COR-L47 (cell line): ENCODE measurements at places on chromosomes 13 and 19.

- no peak for DNase-seq
These were observed 54.8 kb upstream of the TEX29 start for GRCh38 chr13:111265701-111266035.

GRCh38 chr13:45332036-45332830 lies 8.8 kb downstream of the TPT1 start:
- DNase-seq: no peak

- no peak for DNase-seq
These were observed 11.6 kb upstream of the RETN start for GRCh38 chr19:7657131-7657751.

DNA sequence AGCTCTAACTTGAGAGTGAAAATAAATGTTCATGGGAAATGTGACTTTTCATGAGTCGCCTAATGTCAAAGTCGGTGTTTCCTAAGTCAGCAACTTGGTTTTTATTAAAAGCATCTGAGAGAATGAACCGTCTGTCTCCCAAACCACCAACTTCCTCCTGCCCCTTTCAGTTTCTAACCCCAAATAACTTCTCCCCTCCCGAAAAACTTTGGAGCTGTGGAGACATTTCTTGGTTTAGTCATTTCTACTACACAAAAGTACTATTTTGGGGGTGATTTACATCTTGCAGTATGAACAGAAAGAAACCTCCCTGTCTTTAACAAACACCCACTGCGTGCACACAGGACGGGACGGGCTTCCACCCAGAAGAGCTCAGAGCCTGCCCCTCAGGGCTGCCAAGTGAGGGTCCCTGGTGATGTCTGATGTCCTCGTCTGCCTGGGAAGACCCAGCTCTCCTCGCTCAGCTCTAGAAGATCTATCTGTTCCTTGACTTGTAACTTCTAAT lies 65.0 kb downstream of the RASA3 start:
- DNase-seq: no peak

DNA sequence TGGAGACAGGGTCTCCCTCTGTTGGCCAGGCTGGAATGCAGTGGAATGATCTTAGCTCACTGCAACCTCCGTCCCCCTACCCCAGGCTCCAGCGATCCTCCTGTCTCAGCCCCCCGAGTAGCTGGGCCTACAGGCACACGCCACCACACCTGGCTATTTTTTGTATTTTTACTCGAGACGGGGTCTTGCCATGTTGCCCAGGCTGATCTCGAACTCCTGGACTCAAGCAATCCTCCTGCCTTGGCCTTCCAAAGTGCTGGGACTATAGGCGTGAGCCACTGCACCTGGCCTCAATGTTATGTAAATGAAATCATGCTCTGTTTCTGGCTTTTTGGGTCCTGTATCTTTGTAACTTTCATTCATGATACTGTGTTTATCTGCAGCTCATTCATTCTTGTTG lies 8.1 kb upstream of the ZNF579 start:
- no peak for DNase-seq

- DNase-seq: no peak
These were observed 25.1 kb downstream of the PPP1R37 start for GRCh38 chr19:45118106-45118505.

GRCh38 chr13:75425216-75426009 lies 56.6 kb downstream of the TBC1D4 start:
- DNase-seq: no peak

DNA sequence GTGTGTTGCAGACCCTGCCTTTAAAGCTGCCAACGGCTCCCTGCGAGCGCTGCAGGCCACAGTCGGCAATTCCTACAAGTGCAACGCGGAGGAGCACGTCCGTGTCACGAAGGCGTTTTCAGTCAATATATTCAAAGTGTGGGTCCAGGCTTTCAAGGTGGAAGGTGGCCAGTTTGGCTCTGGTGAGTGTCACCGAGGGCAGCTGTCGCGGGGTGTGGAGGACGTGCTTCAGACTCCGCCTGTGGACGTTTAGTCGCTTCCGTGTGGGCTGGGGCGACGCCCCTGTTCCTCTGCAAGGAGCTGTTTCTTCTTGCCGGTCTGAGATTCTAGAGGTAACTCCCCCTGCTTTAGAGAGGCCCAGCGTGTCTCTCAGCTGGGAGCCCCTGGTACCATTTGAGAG lies 24.5 kb downstream of the LAMP1 start:
- no peak for DNase-seq

DNA sequence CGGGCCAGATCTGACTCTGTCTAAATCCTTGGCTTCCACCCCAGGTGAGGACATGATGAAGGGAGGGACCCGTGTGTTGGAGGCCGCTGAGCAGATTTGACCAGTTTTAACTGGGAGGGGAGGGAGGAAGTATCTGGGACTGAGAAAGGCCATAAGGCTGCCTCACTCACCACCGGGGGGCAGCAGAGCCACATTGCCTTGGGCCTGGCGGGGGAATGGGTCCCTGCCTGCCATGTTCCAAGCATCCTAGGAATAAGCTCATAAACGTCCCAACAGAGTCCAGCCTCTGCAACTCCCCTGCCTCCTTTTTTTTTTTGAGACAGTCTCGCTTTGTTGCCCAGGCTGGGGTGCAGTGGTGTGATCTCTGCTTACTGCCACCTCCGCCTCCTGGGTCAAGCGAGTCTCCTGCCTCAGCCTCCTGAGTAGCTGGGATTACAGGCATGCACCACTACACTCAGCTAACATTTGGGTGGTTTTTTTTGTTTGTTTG lies 15.5 kb downstream of the MAST3 start:
- DNase-seq: peak; percentile 82

DNA sequence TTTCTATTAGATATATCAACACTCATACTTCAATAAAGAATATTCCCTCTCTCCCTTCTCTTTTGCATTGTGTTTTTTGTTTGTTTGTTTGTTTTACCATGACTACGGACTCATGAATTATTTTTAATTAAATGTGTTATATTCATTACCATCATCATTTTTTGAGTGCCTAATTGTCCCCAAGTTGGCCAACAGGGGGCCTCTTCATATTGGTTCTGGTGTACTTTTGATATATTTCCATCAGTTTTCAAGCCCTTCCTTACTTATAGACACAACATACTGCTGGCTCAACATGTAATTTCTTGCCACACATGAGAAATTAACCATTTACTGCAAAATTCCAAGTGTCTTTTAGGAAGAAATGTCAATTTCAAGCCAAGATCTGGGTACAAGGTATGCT lies 54.5 kb upstream of the GPC6 start:
- DNase-seq: no peak

GRCh38 chr13:46492946-46493345 lies 60.0 kb upstream of the LRCH1 start:
- DNase-seq: no peak

GRCh38 chr19:21947775-21948174 lies 63.0 kb downstream of the ZNF208 start:
- no peak for DNase-seq

GRCh38 chr13:78934336-78934735 lies 275.4 kb upstream of the OBI1 start:
- no peak for DNase-seq

GRCh38 chr13:99352351-99353245 lies 45.4 kb upstream of the GPR183 start:
- no peak for DNase-seq

DNA sequence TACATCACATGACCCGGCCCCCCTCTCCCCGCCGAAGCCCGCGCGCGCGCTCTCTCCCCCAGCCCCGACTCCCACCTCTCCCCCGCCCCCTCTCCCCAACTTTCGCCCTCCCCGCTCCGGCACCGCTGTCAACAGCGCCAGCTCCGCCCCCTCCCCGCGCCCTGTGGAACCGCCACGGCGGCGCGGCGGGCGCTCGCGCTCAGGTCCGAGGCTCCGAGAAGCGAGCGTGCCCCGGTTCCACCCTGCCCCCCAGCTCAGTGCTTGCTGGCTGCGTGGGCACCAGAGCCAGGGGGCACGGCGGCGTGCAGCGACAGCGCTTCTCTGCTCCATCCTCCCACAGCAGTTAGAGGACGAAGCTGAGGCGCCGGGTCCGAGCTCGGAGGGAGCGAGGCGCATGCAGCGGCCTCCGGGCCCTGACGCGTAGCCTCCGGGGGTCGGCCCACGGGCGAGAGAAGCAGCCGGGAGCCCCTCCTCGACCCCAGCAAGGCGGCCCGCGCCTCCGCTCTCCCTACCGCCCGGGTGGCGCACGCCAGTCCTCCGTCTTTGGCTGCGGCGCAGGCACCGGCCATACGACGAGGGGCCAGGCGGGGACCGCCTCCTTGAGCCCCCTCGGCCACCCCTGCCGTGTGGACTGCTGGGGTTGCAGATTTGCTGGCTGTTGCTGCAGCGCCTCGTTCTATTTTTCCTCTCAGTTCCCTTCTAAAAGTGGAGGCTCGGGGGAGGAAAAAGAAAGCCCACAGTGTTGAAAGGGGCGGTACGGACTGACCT lies 109.5 kb downstream of the KCNRG start:
- DNase-seq: no peak

DNA sequence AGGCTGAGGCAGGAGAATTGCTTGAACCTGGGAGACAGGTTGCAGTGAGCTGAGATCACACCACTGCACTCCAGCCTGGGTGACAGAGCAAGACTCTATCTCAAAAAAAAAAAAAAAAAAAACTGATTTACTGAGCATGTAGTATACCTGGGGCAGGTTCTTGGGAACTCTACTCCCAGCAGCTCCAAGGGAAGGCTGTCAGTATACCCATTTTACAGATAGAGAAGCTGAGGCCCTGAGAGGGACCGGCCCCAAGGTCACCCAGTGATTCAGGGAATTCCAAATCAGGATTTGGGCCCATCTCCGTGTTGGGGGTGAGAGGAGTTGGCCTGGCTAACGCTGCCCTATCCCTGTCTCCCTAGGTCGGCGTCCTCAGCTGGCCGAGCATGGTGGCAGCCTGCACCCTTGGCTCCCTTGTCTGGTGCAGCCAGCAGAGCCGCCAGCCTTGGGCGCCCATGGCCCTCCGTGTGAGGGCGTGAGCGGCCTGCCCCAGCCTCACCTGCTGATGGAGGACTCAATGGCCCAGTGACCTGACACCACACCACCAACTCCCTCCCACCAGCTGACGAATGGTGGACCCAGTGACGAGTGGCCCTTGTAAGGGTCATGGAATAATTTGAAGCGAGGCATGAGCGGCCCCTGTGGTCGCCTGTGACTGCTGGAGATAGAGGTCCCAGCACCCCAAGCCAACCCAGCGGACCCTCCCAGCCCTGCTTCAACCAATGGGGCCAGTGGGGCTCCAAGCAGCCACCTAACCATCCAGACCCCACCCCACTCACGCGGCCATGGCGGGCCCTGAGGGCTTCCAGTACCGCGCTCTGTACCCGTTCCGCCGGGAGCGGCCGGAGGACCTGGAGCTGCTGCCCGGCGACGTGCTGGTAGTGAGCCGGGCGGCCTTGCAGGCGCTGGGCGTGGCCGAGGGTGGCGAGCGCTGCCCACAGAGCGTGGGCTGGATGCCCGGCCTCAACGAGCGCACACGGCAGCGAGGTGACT lies 2.4 kb downstream of the PIK3R2 start:
- DNase-seq: no peak

- no peak for DNase-seq
These were observed 502.3 kb downstream of the TBC1D4 start for GRCh38 chr13:74979703-74980102.

GRCh38 chr19:2678044-2678671 lies 24.3 kb downstream of the GNG7 start:
- no peak for DNase-seq
